Panc1 (cell line): ENCODE measurements at places on chromosomes 11 and 22.

GRCh38 chr11:122139595-122139866 lies 23.5 kb upstream of the BLID start:
- DNase-seq = no peak

DNA sequence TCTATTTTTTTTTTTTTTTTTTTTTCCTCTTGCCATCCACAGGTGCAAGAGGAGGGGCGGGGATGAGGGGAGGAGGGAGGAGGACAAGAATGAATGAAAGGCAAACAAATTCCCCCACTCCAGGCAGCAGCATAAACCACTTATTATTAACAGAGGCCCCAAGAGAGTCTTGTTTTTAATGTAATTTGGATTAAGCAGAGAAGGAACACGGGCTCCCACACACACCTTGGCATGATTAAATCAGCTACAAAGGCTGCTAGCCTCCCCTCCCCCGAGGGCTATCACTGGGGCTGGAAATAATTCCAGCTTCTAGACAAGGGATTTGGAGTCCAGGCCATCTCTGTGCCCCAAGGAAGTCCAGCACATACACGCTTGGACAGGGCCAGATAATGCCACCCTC lies 93.4 kb upstream of the DRD2 start:
- no peak for DNase-seq

DNA sequence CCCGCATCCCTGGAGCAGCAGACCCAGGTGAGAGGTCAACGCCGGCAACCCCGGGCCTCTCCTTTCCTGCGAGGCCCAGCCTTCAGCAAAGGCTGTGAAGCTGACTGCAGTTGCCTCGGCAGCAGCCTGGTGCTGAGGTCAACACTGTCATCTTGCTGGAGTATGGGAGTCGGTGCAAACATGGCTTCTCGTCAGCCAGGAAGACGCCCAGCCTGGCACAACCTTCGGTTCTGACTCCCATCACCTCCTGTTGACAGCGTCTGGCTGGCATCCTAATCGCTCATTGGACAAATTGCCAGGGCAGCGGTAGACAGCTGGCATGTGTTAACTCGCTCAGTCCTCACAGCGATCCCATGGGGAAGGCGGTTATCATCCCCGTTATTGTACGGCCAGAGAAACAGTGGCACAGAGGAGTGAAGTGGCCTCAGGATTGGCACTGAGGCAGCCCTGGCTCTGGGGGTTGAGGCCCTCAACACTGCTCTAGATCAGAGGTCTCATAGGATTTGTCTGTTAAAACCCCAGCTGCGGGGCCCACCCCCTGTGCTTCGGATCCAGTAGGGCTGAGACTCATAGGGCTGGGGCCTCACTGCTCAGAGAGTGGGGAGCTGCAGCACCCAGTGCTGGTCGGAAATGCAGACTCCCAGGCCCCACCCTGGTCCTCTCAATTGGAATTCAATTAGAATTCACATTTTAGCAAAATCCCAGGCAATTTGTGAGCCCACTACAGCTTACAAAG lies 39.3 kb upstream of the TP53I11 start:
- DNase-seq = no peak

GRCh38 chr11:105665281-105665680 lies 55.4 kb downstream of the GRIA4 start:
- no peak for DNase-seq

DNA sequence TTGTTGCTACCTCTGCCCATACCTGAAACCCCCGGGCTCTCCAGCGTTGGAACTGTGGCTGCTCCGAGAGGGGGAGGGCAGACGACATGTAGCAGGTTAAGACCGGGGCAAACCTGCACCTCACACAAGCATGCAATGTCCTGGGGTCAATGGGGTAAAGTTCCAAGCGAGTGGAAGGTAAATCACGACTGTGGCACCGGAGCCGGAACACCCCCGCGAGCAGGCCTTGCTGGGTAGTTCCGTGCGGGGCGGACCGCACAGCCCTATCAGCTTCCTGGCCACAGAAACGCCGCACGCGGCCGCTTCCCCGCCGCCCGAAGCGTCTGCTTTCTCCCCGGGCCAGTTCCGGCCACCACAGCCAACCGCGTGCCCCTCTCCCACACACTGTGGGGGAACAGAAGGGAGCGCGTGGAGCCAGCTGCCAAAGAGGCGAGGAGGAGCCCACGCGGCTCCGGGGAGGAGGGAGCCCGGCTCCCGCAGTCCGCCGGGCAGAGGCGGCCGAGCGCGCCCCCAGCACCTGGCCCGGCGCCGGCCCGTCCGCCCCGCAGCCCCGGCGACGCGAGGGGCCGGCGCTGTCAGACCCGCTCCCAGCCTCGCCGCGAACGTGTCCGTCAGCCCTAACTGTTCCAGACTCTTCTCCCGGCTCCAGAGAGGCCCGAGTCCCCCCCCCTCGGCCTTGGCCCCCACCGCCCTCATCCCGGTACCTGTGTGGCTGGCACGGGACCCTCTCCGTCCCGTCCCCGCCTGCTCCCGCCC lies 1.6 kb downstream of the SPTBN2 start:
- no peak for DNase-seq

GRCh38 chr11:131662317-131662972 lies 292.0 kb downstream of the NTM start:
- DNase-seq = no peak

GRCh38 chr22:35509960-35510359 lies 30.7 kb upstream of the RASD2 start:
- no peak for DNase-seq

DNA sequence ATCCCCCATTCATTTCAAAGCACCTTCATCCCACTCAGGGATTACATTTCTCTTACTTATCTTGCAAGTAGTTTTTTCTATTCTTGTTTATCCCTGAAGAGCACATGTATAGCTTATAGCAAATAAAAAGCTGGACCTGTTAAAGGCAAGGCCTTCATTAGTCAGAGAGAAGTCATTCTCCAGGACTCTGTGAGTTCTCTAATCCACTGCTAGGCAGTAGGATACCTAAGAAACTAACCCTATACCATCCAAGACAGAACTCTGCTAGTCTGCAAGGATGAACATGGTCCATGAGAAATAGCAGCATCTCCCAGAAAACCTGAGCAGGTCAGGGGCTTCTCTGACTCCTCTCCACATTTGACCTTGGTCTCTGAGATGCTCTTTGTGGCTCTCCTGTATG lies 104.5 kb downstream of the KIRREL3 start:
- DNase-seq = no peak

DNA sequence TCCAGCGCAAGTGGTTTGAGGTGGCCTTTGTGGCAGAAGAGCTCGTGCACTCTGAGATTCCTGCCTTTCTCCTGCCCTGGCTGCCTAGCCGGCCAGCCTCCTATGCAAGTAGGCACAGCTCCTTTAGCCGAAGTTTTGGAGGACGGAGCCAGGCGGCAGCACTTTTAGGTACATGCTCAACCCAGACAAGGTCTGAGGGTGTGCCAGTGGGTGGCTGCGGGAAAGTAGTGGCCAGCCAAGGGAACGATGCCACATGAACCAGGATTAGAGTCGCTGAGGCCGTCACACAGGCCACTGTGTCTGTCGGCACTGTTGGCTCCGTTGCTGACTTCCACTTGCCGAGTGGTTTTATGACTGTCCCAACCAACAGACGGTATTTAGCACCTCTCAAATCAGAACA lies 64.8 kb upstream of the YWHAH start:
- DNase-seq = no peak

DNA sequence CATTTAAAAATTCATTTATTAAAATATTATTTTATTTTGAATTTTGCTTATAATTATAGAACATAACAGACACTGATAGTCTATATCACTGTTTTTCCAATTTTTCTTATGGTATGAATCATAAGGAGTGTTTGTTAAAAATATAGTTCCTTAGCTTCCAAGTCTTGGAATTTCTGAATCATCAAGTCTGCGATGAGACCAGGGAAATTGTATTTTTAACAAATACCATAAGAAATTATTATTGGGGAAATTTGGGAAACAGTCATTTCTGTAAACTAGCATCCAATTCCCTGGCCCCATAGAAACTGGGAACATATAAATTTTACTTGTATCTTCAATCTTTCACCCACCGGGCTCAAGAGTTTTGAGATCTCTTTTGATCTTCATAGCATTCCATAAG lies 38.0 kb upstream of the PICALM start:
- DNase-seq = no peak

- DNase-seq = no peak
Measured at GRCh38 chr22:24875862-24876506, 70.0 kb downstream of the SGSM1 start.

DNA sequence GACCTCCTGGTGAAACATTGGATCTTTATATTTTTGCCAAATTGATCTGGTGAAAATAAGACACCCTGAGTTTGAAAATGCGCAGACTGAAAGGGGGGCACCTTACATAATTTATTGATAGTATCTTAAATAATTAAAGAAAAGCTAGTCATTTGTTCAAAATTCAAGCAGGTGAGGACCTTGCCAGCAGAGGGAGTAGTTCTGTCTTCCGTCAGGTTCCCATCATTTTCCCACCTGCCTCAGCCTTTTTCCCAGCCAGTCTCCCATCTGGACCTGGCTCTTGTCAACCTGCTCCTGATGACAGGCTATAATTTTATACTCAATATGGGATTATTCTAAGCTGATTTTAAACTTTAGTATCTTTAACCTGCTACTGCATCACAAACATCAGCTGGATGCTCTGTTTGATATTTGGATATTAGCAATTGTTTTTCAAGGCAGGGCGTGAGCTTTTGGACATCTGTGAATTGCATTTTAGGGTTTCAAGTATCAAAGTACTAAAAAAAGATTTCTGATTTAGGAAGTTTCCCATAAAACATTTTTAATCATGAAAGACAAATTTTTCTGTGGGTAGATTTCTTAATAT lies 132.0 kb downstream of the ELP4 start:
- DNase-seq = no peak

GRCh38 chr22:48004936-48005335 lies 1242.5 kb downstream of the TBC1D22A start:
- no peak for DNase-seq

GRCh38 chr11:58498464-58498863 lies 9.4 kb downstream of the OR5B21 start:
- no peak for DNase-seq

DNA sequence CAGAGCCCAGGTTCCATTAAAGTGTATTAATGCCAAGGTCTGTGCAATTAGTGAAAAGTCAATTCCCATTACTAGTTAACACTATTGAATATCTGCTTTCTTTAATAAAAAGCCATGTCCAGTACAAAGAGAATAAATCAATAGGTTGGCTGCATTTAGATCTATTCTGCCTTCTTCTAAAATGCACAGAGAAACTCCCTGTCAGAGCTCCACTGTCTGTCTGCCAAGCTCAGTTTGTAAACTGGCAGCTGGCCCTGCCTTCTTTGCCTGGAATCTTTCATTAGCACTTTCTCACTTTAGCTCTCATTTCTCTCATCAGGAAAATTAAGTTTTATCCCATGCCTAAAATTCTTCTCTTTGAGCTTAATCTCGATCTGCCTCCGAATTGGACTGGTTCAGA lies 35.6 kb downstream of the ARL14EP start:
- no peak for DNase-seq

GRCh38 chr11:133390803-133391202 lies 141.5 kb downstream of the OPCML start:
- DNase-seq = no peak

GRCh38 chr22:37818409-37819104 lies 4.6 kb upstream of the GALR3 start:
- DNase-seq = no peak

GRCh38 chr11:37104380-37104779 lies 506.3 kb upstream of the RAG2 start:
- DNase-seq = no peak

DNA sequence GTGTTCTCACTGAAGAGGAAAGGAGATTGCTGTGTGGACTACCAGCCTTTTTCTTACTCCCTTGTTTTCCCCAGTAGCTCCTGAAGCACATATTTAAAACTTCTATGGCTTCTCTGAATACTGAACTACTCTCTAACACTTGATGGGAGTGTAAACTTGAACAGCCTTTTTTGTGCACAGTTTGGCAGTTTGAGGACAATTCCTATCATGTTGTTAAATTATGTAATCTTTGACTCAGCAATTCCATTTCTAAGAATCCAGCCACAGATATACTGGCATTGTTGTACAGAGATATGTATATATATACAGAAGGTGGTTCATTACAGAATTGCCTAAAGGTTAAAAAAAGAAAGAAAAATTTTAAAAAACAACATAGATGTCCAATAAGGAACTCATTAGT lies 47.1 kb upstream of the EED start:
- no peak for DNase-seq

DNA sequence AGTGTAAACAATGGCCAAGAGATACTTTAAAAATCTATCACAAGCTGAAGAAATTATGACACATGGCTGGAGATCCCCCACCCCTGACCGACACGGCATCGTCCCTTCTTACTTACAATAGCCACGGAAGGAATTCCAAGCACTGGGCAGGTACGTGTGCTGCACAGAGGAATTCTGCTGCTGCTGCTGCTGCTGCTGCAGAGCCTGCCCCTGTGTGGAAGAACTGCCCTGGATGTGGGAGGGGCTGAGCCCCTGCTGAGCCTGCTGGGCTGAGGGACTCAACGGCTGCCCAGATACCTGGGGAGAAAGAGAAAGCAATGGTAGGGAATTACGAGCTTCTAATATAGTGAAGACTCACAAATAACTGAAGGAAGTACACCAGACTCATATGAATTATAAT lies 15.0 kb upstream of the NFRKB start:
- no peak for DNase-seq

- no peak for DNase-seq
Measured at GRCh38 chr22:35712672-35713071, 5.0 kb upstream of the APOL5 start.

DNA sequence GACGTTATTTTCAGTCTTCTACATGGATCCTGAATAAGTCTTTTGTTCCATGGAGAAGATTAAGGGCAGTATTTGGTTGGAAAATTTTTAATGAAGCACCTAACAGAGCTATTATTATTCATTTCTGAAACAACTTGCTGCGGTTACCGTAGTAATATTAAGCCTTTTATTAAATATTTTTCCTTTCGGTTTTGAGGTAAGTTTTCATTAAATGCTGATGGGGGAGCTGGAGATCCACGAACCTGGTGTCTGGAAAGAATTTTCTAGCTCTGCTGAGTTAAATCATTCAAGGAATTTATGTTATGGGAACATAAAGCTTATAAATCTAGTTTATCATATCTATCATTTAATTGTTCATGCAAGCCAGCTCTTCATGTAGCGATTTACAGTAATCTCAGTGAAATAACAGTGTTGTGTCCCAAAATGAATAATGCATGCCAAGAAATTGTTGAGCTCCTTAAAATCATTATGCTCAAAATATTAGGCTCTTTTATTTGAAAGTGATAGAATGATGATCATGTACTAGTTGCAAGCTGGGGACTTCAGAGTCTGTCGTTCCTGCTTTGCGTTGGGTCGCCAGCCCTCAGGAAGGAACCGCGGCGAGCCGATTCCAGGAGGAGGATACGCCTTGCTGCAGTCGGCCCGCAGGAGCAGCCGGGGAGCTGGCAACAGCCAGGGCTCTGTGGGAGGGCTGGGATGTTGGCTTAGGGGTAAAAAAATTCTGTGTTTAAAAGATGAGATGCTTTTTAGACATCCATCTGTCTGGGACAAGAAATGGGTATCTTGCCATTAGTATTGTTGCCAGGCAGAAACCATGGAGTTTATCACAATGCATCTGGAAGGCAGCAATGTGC lies 83.1 kb downstream of the TBC1D22A start:
- no peak for DNase-seq

GRCh38 chr11:94525546-94526324 lies 13.5 kb downstream of the C11orf97 start:
- DNase-seq = no peak

GRCh38 chr11:80937842-80938241 lies 1497.0 kb upstream of the TENM4 start:
- no peak for DNase-seq
